ENCODE measurements at places on chromosomes 5 and 9. TPM values are rescaled to one million over a fixed set of nuclear protein-coding genes. Genes with fewer than 3 reads are reported as not detected.

The ZNF366 gene
- total RNA-seq = 0.40 TPM

The ANKRD34B gene
- not detected for total RNA-seq

The OTP gene
- not detected for total RNA-seq

The WDR31 gene
- 0.99 TPM for total RNA-seq

The ESM1 gene
- total RNA-seq = 0.42 TPM

The PCDHGA3 gene
- 0.14 TPM for total RNA-seq

The PDCD1LG2 gene
- total RNA-seq = 1.0 TPM

The OR1N2 gene
- total RNA-seq = 0.30 TPM

DNA sequence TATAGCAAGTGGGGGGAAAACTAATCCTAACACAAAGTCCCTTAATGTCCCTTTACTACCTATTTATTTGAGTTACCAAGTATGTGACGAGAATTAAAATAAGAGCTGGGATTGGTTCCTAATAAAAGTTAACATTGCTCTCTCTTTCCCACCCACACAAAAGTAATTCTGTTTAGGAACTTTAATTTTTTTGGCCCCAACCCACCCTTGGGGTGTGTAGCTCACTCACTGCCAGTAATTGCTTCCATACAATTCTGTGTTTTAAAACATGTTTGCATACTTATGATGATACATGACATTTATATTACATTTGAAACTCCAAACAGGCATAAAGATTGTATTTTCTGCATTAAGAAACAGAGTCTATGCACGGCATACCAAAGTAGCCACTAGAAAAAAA, 106.5 kb downstream of the BNC2 start:
- no peak overlapping the region for H3K4me3 ChIP-seq
- H3K4me1 ChIP-seq = no peaks in the 10 kb centered on the region
- H3K27me3 ChIP-seq = no peaks in the 10 kb centered on the region
- H3K36me3 ChIP-seq = no peaks in the 10 kb centered on the region
- DNase-seq = no peak
- H3K27ac ChIP-seq = no peak overlapping the region

DNA sequence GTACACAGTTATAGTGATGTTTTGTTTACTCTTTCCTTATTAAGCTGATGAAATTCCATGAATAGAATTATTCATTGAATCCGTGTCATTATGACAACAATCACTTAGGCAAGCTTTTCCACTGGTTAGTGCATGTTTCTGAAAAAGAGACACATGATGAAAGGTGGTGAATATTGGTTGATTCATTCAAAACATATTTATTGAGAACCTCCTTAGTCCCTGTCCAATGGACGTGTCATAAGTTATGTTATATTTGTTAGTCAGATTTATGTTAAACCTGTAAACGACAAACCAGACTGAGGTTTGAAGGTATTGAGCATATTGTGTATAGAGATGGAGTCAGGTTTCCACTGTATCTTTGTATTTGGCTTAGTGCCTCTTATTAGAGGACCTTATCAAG, 1888.9 kb upstream of the CDH6 start:
- no peak for DNase-seq
- H3K4me1 ChIP-seq = no peaks in the 10 kb centered on the region
- no peaks in the 10 kb centered on the region for H3K36me3 ChIP-seq
- no peak overlapping the region for H3K4me3 ChIP-seq
- no peak overlapping the region for H3K27ac ChIP-seq
- H3K27me3 ChIP-seq = no peaks in the 10 kb centered on the region

- DNase-seq = no peak
- H3K4me3 ChIP-seq = no peak overlapping the region
- no peaks in the 10 kb centered on the region for H3K27me3 ChIP-seq
- H3K36me3 ChIP-seq = peaks cover 76% of the 10 kb centered on the region
- peaks cover 46% of the 10 kb centered on the region for H3K4me1 ChIP-seq
- H3K27ac ChIP-seq = no peak overlapping the region
Observed at GRCh38 chr5:59020611-59021285, 437.9 kb downstream of the RAB3C start.

GRCh38 chr9:37283730-37284325, 138.7 kb upstream of the GRHPR start:
- H3K27ac ChIP-seq = peak overlapping the region; percentile 77
- H3K4me1 ChIP-seq = peaks cover 17% of the 10 kb centered on the region
- H3K27me3 ChIP-seq = no peaks in the 10 kb centered on the region
- peaks cover 17% of the 10 kb centered on the region for H3K36me3 ChIP-seq
- H3K4me3 ChIP-seq = peak overlapping the region; percentile 41
- no peak for DNase-seq

- H3K4me1 ChIP-seq = peaks cover 6% of the 10 kb centered on the region
- H3K36me3 ChIP-seq = peaks cover 2% of the 10 kb centered on the region
- no peaks in the 10 kb centered on the region for H3K27me3 ChIP-seq
- DNase-seq = no peak
- H3K4me3 ChIP-seq = no peak overlapping the region
- H3K27ac ChIP-seq = no peak overlapping the region
Observed at GRCh38 chr9:27537027-27537435, 7.4 kb upstream of the MOB3B start.

DNA sequence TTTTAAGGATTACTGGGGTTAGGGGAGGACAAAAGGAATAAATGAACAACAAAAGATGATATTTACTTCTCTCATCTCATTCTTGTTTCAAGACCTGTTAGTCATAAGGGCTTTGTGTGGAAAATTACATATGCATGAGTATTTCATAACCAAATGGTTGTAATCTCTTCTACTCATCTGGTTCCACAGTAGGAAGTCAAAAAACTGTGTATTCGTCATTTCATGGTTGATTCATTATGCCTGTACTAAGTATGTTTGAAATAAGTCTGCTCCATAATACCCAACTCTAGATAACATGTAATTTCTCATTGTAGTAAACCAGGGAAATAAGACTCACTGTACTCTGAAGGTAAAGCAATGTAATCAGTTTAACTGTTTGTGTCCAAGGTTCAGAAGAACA, 212.9 kb downstream of the ARRDC3 start:
- no peaks in the 10 kb centered on the region for H3K27me3 ChIP-seq
- peak overlapping the region; percentile 20 for H3K4me3 ChIP-seq
- H3K27ac ChIP-seq = no peak overlapping the region
- H3K4me1 ChIP-seq = peaks cover 17% of the 10 kb centered on the region
- H3K36me3 ChIP-seq = peaks cover 5% of the 10 kb centered on the region

DNA sequence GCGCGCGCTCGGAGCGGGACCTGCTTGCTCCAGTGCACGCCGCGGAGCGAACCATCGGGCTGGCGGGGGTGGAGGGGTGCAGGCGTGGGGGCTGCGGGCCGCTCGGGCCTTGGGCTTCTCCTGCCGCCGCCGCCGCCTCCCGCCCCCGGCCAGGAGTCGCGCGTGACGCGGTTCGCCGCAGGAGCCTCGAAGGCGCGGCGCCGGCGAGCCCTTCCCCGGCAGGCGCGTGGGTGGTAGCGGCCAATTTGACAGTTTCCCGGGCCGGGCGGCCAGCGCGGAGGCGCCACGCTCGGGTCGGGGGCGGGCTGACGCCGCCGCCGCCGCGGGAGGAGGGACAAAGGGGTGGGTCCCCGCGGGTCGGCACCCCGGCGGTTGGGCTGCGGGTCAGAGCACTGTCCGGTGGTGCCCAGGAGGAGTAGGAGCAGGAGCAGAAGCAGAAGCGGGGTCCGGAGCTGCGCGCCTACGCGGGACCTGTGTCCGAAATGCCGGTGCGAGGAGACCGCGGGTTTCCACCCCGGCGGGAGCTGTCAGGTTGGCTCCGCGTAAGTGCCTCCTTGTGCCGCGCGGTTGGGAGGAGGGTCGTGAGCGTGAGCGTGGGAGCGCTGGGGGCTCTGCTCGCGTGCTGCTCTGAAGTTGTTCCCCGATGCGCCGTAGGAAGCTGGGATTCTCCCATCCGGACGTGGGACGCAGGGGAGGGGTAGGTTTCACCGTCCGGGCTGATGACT, at the start of gene TJP2:
TSS of gene TJP2 (plus strand) at position 387 of the 725 bp plus-strand sequence. CDS start at position 483, 96 bp downstream.
- H3K36me3 ChIP-seq = no peaks in the 10 kb centered on the region
- H3K27me3 ChIP-seq = peaks cover 54% of the 10 kb centered on the region
- H3K4me1 ChIP-seq = peaks cover 21% of the 10 kb centered on the region
- H3K4me3 ChIP-seq = peak within 1 kb of the TSS; percentile 79
- peak; percentile 61 for DNase-seq

- peaks cover 7% of the 10 kb centered on the region for H3K4me1 ChIP-seq
- H3K27me3 ChIP-seq = no peaks in the 10 kb centered on the region
- H3K27ac ChIP-seq = no peak overlapping the region
- DNase-seq = no peak
- no peak overlapping the region for H3K4me3 ChIP-seq
- peaks cover 28% of the 10 kb centered on the region for H3K36me3 ChIP-seq
Observed at GRCh38 chr9:125360601-125361000, 99.0 kb downstream of the GAPVD1 start.

DNA sequence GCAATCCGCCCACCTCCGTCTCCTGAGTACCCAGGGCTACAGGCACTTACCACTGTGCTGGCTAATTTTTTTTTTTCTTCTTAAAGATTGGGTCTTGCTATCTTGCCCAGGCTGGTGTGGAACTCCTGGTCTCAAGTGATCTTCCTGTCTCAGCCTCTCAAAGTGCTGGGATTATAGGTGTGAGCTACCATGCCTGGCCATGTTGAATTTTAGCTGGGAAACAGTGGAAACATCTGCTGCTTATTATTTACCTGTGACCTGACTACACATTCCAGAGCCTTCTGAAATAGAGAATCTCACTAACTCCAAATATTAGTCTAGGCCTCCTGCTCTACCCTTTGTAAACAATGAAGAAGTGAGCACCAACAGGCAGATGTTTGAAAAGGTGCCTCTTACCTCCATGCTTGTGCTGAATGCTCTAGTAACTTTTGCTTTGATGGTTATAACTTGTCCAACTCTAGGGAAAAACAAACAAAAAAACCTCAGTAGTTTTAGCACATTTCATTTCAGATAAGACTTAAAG, 22.5 kb downstream of the ACOT12 start:
- H3K36me3 ChIP-seq = peaks cover 1% of the 10 kb centered on the region
- H3K4me3 ChIP-seq = no peak overlapping the region
- no peak for DNase-seq
- H3K4me1 ChIP-seq = peaks cover 5% of the 10 kb centered on the region

DNA sequence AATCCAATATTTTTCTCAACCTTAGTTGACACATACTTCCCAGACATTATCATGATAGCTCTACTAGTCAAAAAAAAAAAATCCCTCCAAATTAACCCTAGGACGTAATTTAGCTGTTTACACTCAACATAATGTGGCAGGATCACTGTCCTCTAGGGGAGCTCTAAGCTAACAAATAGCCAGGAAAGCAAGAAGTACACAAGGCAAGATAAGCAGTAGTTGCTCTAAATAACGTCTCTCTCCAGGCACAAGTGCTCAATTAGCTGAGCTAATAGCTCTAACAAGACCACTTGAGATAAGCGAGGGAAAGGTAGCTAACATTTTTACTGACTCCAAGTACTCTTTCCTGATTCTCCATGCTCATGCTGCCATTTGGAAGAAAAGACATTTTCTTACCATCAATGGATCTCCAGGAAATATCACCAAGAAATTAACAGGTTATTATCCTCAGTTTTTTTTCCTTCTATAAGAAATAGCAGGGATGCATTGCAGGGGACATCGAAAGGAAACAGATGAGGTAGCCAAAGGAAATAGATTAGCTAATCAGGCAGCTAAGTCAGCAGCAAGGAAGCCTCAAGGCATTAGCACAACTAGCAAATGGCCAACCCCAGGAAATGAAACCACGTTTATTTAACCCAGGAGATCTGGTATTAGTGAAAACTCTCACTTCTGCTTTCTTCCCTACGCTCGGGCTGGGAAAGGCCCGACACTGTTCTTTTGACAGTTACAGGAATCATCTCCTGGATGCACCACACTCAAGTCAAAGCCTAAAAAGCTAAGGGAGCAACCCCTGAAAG, 614.1 kb downstream of the PTPRD start:
- no peaks in the 10 kb centered on the region for H3K36me3 ChIP-seq
- H3K4me1 ChIP-seq = no peaks in the 10 kb centered on the region
- DNase-seq = no peak
- H3K27me3 ChIP-seq = no peaks in the 10 kb centered on the region
- H3K27ac ChIP-seq = no peak overlapping the region

DNA sequence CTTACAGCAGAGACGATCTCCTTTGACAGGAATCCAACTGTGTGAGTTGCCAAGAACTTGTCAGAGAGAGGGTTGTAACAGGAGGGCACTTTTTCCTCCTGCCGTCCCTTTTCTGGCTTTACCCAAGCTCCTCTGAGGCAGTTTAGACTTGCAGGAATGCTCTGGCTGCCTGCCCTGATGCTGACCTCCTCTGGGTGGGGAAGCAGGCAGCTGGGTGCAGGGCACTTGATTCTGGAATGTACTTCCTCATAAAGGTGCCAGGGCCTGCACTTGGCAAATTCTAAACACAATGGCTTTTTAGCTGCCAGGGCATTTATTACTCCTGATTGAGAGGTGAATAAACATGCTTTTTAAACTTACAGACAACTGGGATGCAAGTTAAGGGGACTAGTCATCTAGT, 190.4 kb downstream of the EPB41L4A start:
- H3K36me3 ChIP-seq = no peaks in the 10 kb centered on the region
- DNase-seq = no peak
- H3K4me1 ChIP-seq = no peaks in the 10 kb centered on the region
- peaks cover 2% of the 10 kb centered on the region for H3K27me3 ChIP-seq
- no peak overlapping the region for H3K27ac ChIP-seq

GRCh38 chr5:154071799-154072413, 33.1 kb downstream of the MFAP3 start:
- no peak for DNase-seq
- H3K27ac ChIP-seq = peak overlapping the region; percentile 78
- H3K4me3 ChIP-seq = peak overlapping the region; percentile 64
- peaks cover 1% of the 10 kb centered on the region for H3K36me3 ChIP-seq
- H3K27me3 ChIP-seq = peaks cover 3% of the 10 kb centered on the region
- peaks cover 38% of the 10 kb centered on the region for H3K4me1 ChIP-seq

- no peak overlapping the region for H3K4me3 ChIP-seq
- H3K27me3 ChIP-seq = peaks cover 4% of the 10 kb centered on the region
- H3K4me1 ChIP-seq = no peaks in the 10 kb centered on the region
- no peaks in the 10 kb centered on the region for H3K36me3 ChIP-seq
- H3K27ac ChIP-seq = no peak overlapping the region
Observed at GRCh38 chr9:119375892-119376291, 6.7 kb upstream of the BRINP1 start.

DNA sequence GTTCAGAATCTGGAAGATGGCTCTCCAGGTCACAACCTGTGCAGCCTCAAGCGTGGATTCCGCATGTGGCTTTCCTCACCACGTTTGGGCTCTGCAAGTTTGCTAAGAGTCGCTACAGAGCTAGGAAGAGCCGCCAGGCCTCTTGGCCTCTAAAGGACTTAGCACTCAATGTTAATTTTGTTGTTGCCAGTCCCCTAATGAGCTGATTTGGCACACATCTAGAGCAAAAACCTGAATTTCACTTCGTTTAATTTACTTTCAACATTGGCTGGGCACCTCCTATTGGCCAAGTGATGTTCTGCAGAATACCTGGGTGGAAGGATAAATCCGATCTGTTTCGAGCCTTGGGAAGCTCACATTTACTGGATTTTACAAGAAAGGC, 65.8 kb upstream of the UNC5A start:
- no peak overlapping the region for H3K4me3 ChIP-seq
- no peaks in the 10 kb centered on the region for H3K36me3 ChIP-seq
- H3K27ac ChIP-seq = no peak overlapping the region

GRCh38 chr9:101648493-101648892, 53.7 kb upstream of the PPP3R2 start:
- H3K4me1 ChIP-seq = no peaks in the 10 kb centered on the region
- H3K36me3 ChIP-seq = no peaks in the 10 kb centered on the region
- no peak overlapping the region for H3K4me3 ChIP-seq
- DNase-seq = no peak

- H3K27ac ChIP-seq = peak overlapping the region; percentile 38
- H3K4me1 ChIP-seq = peaks cover 7% of the 10 kb centered on the region
- no peak overlapping the region for H3K4me3 ChIP-seq
- DNase-seq = no peak
- H3K36me3 ChIP-seq = peaks cover 3% of the 10 kb centered on the region
Observed at GRCh38 chr9:97359147-97359546, 51.7 kb downstream of the CCDC180 start.

- DNase-seq = no peak
- H3K4me1 ChIP-seq = no peaks in the 10 kb centered on the region
- no peak overlapping the region for H3K27ac ChIP-seq
- no peaks in the 10 kb centered on the region for H3K36me3 ChIP-seq
- peaks cover 2% of the 10 kb centered on the region for H3K27me3 ChIP-seq
- H3K4me3 ChIP-seq = no peak overlapping the region
Observed at GRCh38 chr5:59842999-59843398, 50.5 kb downstream of the PDE4D start.
